ENCODE measurements at places on chromosomes 11 and 22.

DNA sequence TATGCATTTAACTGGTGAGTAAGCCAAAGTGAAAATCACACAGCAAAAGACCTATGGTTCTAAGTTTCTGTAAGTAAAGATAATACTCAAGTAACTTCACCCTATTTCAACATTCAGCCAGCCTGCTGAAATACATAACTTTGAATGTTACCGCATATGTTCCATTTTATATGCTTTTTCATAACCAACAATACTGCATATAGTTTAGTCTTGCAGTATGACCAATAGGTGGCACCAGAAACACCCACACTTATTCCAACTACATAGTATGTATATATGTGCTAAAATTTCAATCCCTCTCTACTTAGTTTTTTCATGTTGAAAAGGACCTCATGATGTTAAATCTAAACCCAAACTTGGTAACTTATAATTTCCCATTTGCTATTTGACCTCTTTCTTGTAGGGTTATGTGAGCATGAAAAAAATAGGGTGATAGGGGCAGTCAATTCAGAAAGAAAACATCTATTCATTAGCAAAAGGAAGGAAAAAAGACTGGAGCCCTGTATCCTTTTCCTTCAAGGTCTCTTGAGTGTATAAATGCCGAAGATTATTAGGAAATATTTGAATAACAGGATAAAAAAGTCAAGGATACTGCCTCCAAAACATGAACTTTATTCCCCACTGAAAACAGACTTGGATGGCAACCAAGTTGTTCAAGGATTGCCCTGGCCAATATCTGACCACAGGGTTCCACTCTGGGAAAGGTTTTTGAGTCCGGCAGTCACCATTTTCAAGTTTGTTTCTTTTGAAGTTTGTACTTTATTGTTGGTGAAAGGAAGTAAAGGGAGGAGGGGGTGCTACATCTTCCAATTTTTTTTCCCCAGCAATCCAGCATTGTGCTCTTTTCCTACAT is 23.8 kb upstream of the FZD4 start:
- no peak for DNase-seq

DNA sequence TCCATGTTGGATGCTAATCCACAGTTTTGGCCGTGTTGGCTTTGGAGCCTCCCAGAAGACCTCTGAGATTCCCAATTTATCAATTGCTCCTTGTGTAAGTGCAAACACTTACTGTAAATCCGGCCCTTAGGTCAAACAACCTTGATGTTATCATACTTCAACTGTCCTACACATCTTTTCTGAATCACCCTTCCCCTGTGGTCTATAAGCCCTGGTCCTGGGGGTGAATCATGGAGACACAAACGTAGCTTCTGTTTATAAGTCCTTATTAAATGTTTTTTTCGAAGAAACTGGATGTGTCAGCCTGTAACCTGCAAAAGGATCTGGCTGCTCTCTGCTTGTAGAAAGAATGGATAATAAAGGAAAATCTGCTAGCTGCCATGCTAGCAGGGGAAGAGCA is 1.7 kb upstream of the IL10RA start:
- DNase-seq = no peak

DNA sequence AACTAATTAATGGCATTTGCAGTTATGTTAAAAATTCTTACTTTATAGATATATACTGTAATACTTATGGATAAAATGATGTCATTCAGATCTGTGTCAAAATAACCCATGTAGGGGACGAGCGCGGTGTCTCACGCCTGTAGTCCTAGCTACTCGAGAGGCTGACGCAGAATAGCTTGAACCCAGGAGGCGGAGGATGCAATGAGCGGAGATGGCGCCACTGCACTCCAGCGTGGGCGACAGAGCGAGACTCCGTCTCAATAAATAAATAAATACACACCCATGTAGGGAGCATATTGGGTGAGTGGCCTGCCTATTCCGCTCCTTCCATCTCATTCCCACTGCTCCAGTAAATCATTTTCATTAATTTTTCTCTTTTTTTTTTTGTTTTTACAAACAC is 7.1 kb downstream of the SNU13 start:
- no peak for DNase-seq

- no peak for DNase-seq
Measured at GRCh38 chr22:28381429-28382167, 298.0 kb downstream of the TTC28 start.

- no peak for DNase-seq
Measured at GRCh38 chr11:44564166-44564565, 1.3 kb upstream of the CD82 start.

GRCh38 chr22:29765905-29766631 is 739 bp downstream of the ZMAT5 start:
- no peak for DNase-seq

DNA sequence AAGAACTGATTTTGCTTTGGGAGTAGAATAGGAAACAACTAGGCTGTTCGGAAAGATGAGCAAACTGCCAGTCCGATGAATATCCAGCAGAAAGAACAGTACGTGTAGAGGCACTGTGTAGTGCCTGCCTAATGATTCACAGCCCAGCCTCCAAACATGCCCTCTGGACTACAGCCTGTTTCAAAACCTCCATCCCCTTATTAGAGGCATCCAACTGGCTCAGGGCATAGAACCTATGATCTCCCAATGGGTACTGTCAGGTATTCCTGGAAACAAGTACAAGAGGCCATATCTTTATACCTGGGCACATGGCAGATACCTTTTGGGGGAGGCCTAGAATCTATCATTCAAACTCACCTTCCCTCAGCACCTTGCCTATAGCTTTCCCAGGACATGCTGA is 4.9 kb downstream of the RRP8 start:
- DNase-seq = no peak

Measured in stimulated activated CD8-positive, alpha-beta memory T cell treated with anti-CD3 and anti-CD28 coated beads, Interleukin-4, amount 100 ng/mL, for 4 hours (primary cell).